ENCODE measurements at places on chromosomes 7 and 10.

GRCh38 chr7:47516985-47517600, 64.8 kb downstream of the TNS3 start:
- no peak for DNase-seq

DNA sequence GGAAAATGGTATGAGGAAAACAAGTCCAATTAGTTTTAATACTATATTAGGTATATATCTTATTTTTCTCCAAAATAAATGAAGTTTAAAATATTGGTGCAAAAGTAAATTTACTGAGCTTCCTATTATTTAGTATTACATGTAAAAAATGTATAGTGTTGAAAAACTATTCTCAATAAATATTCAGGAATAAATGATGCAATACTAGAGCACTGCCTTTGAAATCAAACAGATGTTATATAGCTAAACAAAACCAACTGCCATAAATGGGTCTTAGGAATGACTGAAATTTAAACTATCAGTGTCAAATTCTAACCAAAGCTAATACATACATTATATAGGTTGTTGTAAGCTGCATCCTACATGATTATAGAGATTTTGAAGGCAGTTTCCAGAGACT, 1434.0 kb upstream of the LRRTM3 start:
- DNase-seq = no peak

- DNase-seq = no peak
Measured at GRCh38 chr7:152672626-152673025, 3.3 kb downstream of the XRCC2 start.

DNA sequence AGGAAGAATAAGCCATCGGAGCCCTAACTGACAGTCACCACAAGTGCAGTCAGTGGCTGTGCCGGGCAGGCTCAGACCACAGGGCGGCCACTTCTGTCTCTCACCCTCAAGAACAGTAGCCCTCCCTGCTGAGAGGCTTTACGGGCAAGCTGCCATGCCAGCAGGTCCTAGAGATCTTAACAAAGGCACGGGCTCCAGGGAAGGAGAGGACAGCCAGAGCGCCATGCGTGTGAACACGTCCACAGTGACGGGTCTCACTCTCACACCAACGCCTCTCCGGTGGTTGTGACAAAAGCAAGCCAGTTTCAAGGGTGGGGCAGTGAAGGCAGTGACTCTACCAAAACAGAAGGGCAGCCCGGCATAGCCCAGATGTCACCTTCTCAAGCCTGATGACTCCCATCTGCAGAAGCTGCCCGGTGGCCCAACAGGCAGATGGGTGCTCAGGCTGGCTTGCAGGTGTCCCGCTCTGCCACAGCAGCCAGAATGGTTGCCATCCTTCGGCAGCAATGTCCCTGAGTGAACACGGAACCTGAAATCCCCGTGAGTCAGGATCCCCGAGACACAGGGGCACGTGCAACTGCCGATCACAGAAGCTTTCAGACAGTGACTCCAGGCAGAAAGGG, 102.0 kb downstream of the FAM53B start:
- no peak for DNase-seq

GRCh38 chr10:17046989-17047388, 82.6 kb downstream of the CUBN start:
- DNase-seq = no peak

DNA sequence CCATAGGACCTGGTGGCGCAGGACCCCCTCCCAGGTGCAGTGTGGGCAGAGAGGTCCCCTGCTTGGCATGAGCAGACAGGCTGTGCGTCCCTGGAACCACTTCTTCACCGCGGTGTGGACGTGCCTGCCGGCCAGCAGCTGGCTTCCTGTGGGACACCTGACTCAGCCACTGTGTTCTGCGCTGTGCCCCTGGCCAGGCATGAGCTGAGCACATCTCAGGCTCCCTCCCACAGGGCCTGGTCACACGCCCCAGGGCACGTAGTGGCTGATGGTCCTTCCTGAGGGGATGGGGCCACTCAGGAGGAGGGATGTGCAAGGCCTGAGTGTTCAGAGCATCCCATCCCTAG, 3.5 kb upstream of the DEPP1 start:
- DNase-seq = no peak

DNA sequence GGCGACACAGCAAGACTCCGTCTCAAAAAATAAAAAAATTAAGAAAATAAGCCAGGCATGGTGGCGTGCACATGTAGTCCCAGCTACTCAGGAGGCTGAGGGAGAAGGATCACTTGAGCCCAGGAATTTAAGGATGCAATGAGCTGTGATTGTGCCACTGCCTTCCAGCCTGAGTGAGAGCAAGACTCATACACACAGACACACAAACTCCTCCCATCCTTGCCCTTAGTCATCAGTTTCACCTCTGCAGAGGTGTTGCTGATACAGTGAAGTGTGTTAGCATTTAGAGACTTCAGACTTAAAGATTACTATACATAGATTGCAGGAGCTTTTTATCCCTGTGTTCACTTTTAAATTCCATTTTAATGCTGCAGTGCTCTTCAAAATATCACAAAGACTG, 5.5 kb upstream of the H2AZ2 start:
- DNase-seq = no peak

GRCh38 chr10:110217662-110218008, 10.2 kb downstream of the MXI1 start:
- DNase-seq = no peak

- DNase-seq = no peak
Measured at GRCh38 chr7:1045069-1046063, 1.0 kb downstream of the GPR146 start.

- DNase-seq = no peak
Measured at GRCh38 chr7:157490465-157490912, 153.7 kb downstream of the DNAJB6 start.

- no peak for DNase-seq
Measured at GRCh38 chr10:609868-610545, 79.5 kb downstream of the DIP2C start.

GRCh38 chr10:21860718-21861117, 142.8 kb downstream of the DNAJC1 start:
- no peak for DNase-seq

- no peak for DNase-seq
Measured at GRCh38 chr7:150735596-150736358, 1.4 kb upstream of the GIMAP5 start.

GRCh38 chr7:132687981-132688383, 111.7 kb upstream of the PLXNA4 start:
- DNase-seq = no peak

DNA sequence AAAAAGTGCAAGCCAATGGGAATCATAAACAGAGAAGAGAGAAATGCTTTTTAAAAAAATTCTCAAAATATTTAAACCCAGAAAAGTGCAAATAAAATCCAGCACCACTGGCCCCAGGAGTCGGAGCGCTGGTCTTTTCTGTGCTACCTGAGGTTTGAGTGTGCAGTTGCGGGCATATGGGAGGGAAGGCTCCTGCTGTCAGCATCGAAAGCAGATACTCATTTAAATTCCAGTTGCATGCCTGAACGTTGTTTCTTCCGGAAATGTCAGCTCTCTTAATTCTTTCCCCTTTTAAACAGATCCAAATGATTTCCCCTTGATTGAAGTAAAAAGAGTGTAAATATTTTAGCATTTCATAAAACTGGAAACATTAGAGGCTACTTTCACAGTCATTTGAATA, 240.5 kb upstream of the GPR26 start:
- no peak for DNase-seq

- no peak for DNase-seq
Measured at GRCh38 chr7:101953248-101953819, 135.9 kb downstream of the CUX1 start.

DNA sequence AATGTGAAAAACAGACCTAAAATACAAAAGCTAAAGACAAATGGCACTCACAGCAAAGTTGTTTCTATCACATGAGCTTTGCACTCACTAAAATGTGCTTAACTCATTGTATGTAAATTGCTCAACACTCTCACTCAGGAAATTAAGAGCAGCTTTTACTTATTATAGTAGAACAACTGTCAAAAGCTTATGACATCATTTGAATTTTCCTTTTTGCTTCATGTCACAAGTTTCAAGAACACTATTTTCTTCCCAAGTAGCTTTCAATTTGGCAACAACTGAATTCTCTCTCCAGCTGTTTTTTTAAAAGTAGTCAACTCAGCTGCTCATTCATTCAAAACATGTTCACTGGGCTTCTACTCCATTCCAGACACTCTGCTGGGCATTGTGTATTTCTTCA, 46.9 kb downstream of the ATE1 start:
- no peak for DNase-seq

DNA sequence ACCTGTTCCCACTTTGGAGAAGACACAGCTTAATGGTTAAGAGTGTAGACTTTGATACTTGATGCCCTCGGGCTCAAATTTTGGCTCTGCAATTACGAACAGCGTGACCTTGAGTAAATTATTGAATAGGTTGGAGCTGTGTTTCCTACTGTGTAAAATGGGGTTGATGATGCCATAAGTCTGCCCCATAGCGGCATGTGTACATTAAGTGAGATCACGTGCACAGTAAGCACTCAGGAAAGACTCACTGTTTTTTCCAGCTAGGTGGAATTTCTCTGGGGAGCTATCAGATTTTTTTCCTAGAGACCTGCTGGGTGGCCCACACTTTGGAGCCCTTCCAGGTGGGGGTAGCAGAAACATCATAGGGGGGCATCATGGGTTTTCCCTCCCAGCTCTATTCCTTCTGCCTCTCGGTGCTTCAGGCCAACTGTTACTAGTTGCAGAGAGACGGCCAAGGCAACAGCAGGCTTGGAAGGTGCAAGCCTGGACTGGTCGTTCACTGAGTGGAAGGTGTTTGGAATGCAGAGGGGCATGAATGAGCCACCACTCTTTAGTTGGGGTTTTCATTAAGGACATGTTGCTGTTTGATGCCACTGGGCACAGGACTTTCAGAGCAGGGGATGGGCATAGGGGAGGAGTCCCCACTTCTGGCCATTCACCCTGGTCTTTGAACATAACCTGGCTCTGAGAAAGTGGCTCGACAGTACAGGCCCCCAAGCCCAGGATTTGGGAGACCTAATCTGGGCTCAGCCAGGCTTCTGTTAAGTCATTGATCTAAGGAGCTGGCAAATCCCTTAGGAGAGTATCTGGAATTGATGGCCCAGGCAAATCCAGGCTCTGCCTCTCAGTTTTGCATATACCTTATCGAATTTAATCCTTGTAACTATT, 64.0 kb downstream of the SYPL1 start:
- no peak for DNase-seq

DNA sequence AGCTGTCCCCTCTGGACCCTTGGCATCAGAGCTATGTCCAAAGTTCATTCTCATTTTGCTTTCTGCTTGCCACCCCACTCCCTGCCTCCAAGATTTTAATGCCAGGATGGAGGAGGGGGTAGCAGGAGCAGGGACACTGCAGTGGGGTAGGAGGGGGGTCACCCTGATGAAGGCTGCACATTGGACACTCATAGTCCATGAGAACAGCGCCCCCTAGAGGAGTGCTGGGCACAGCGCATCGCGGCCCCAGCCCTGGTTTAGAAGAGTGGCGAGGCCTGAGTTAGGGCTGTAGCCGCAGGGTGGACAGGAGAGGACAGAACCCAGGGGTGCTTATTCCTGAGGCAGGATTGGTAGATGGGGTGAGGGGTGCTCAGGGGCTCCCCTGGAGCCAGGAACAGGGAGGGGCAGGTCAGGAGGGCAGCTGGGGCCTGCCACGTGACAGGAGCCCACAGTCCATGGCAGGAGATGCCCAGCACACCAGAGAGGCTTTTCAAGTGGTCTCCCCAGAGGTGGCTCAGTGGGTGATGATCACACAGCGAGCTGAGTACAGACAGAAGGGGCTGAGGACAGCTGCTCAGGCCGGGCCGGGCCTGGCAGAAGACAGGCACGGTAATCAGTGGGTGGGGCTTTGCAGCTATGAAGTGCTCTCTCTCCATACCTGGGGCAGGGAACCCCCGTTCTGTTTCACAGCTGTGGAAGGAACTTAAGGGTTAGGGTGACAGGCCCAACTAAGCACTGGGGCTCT, 71.4 kb downstream of the NEURL1 start:
- DNase-seq = no peak

DNA sequence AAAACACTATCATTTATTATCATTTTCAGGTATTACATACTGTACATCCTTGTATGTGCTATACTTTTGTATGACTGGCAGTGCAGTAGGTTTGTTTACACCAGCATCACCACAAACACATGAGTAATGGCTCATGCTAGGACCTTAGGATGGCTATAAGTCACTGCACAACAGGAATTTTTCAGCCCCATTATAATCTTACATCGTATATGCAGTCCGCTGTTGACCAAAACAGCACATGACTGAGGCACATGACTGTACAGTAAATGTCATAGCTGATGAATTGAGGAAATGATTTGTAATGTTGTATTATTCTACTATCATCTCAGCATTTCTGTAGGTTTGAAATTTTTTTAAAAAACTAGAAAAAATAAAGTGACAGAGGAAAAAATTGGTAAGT, 38.6 kb downstream of the BPGM start:
- DNase-seq = no peak

GRCh38 chr10:53276797-53277196, 504.2 kb upstream of the MBL2 start:
- DNase-seq = no peak

- no peak for DNase-seq
Measured at GRCh38 chr10:112643600-112644264, 196.7 kb downstream of the VTI1A start.

GRCh38 chr10:61937631-61938351, 36.3 kb downstream of the ARID5B start:
- no peak for DNase-seq

DNA sequence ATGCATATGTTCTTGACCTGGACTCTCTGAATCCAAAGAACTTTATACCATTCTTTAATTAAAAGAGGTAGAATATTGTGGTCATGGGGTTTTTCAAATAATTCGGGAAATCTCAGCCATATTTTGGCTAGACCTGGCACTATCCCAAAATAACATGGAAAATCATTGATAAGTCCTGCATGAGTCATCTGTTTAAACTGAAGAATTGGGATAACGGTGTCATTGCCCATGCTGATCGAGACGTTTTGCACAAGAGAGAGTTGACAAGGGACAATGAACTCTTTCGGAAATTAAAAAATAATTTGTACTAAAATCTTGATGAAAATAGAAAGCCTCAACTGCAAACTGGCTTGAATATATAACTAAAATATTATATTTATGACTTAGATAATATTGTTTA, 19.9 kb upstream of the ABCB4 start:
- DNase-seq = no peak

- DNase-seq = no peak
Measured at GRCh38 chr10:80462981-80463741, 9.1 kb downstream of the TSPAN14 start.

Data from stimulated activated CD4-positive, alpha-beta T cell treated with anti-CD3 and anti-CD28 coated beads, Interleukin-1b, Interleukin-23, amount 100 ng/mL, for 1 hour (primary cell).